ENCODE measurements at places on chromosomes 5 and 9. TPM values are rescaled to one million over a fixed set of nuclear protein-coding genes. Genes with fewer than 3 reads are reported as not detected.

DNA sequence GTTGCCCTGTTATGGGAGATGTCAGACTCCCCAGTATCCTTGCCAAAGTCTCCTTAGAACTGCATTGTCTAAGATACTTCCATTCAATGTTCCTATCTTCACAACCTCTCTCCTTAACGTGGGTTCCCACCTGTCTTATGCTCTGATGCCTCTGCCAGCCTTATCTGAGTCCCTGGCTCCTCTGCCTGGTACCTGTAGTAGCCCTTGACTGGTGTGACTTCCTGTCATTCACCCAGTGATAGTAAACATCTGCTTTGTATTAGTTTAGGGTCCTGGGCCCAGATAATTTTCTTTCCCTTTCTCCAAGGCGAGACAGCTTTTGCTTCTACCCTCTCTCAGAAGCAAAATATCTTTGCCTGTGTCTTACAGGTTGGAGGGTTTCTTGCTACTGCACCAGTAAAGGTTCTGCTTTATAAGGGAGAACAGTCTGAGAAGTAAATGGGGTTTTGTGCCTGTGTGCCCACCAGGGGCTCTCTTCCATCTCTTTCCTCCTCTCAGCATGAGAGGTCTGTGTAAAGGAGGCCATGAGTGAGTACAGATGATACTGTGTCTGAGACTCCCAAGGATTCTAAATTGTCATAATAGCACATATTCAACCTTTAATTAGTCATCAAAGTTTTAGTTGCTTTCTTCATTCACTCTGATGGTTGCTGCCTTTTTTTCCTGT is 220.8 kb downstream of the PRR16 start:
- no peak overlapping the region for H3K27ac ChIP-seq
- H3K4me3 ChIP-seq, result no peak overlapping the region
- H3K36me3 ChIP-seq, result no peaks in the 10 kb centered on the region
- H3K27me3 ChIP-seq, result no peaks in the 10 kb centered on the region

DNA sequence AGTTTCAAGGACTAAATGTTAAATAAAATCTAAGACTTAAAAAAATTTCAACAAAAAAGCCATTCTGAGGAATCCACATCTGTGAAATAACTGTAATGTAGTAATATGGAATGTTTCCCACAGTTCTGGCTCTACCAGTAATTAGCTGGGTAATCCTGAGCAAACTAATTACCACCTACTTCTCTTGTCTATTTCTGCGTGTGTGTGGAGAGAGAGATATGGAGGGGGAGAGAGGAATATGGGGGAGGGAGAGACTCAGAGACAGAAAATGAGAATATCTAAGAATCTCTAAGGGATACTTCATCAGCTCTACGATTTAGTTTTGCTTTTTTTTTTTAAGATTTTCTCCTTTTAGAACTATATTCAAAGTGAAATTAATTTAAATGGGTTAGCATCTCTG is 28.0 kb downstream of the TBCA start:
- H3K27ac ChIP-seq, result no peak overlapping the region
- H3K36me3 ChIP-seq, result no peaks in the 10 kb centered on the region
- no peaks in the 10 kb centered on the region for H3K4me1 ChIP-seq
- no peaks in the 10 kb centered on the region for H3K27me3 ChIP-seq

DNA sequence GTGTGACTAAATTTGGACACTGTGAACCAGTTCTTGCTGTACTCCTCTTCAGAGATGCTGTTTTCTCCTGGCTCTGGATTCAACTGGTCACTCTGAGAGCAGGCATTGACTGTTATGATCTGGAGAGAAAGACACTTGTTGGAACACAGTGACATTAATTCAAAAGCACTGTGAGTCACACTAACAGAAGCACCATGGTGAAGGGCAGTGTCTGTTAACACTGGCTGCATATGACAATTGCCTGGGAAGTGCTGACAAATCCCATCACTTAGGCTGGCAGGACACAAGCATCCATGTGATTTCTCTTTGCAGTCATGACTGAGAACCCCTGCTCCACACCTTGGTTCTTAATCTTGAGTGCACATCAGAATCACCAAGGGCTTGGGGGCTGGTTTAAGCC is 132.4 kb downstream of the TRPM6 start:
- H3K4me1 ChIP-seq, result no peaks in the 10 kb centered on the region
- no peaks in the 10 kb centered on the region for H3K27me3 ChIP-seq
- H3K36me3 ChIP-seq, result no peaks in the 10 kb centered on the region
- H3K4me3 ChIP-seq, result no peak overlapping the region

GRCh38 chr5:17346811-17347210 is 129.4 kb downstream of the BASP1 start:
- H3K4me1 ChIP-seq, result peaks cover 1% of the 10 kb centered on the region
- H3K36me3 ChIP-seq, result no peaks in the 10 kb centered on the region
- DNase-seq, result no peak
- H3K27me3 ChIP-seq, result no peaks in the 10 kb centered on the region

DNA sequence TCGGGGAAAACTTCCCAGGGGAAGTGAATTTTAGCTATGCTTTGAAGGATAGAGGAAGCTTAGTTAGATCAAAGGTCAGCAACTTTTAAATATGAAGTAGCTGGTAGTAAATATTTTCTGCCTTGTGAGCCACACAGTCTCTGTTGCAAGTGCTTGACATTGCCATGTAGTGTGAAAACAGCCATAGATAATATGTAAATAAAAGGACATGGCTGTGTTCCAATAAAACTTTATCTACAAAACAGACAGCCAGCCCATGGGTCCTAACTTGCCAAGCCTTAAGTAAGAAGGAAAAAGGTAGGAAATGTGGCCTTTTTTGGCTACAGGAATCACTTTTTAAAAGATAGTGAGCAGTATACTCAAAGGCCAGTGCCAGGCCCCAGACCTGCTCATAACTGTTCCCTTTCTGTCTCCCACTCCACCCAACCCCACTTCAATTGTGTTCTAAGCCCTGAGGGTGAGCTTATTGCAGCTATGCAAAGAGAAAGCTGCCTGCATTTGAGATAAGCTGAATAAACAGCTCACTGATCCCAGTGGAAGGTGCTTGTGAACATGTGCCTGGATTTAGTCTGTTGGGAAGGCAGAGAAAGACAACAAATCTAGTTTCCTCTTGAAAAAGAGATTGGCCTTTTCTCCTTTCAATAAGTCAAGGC is 113.0 kb upstream of the TRIM32 start:
- no peak overlapping the region for H3K27ac ChIP-seq
- H3K27me3 ChIP-seq, result no peaks in the 10 kb centered on the region
- DNase-seq, result no peak
- no peaks in the 10 kb centered on the region for H3K4me1 ChIP-seq
- H3K36me3 ChIP-seq, result no peaks in the 10 kb centered on the region

- no peak overlapping the region for H3K27ac ChIP-seq
- H3K4me3 ChIP-seq, result no peak overlapping the region
- H3K4me1 ChIP-seq, result no peaks in the 10 kb centered on the region
- DNase-seq, result no peak
These were observed 16.2 kb downstream of the ISOC1 start for GRCh38 chr5:129110742-129111141.

GRCh38 chr9:109780453-109781033 is 545 bp downstream of the PALM2AKAP2 start:
- peak overlapping the region; percentile 91 for H3K4me3 ChIP-seq
- no peaks in the 10 kb centered on the region for H3K27me3 ChIP-seq
- H3K27ac ChIP-seq, result peak overlapping the region; percentile 93

DNA sequence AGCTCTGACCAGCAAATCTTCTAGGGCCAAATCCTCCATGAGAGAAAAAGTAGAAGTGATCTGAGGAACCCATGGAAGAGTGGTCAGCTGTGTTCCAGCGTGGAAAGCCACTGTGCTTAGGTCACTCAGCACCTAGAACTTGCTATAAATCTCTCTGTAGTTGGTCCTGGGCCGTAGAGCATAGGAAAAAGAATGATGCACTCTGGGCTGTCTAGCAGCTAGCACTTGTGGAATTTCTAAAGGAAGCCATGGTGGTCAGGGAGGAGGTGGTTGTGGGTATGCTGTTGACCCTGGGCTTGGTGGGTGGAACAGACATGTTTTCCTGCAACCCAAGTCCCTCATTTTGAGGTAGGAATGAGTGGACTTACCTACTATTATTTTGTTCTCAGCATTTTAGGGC is 48.1 kb downstream of the GGTA1 start:
- H3K27me3 ChIP-seq, result no peaks in the 10 kb centered on the region
- H3K36me3 ChIP-seq, result peaks cover 19% of the 10 kb centered on the region
- peaks cover 40% of the 10 kb centered on the region for H3K4me1 ChIP-seq
- H3K4me3 ChIP-seq, result no peak overlapping the region
- no peak overlapping the region for H3K27ac ChIP-seq

DNA sequence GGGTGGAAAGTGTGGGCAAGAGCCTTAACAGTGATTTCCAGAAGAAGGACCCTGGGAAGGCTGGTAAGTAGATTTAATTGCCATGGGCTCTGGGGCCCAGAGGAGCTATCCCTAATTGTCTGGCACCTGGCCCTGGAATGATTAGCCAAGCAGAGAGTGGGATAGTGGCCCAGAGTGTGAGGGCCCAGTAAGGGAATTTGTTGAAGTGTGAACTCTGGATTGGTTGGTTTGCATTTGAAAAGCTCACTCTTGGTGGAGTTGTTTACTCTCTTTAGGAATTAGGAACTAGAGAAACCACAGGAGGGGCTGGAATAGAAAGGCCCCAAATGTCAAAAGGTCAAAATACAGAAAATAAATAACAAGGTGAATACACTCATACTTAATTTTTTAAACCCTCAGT is 207.1 kb downstream of the GABRG2 start:
- no peak overlapping the region for H3K27ac ChIP-seq
- H3K27me3 ChIP-seq, result no peaks in the 10 kb centered on the region
- H3K36me3 ChIP-seq, result no peaks in the 10 kb centered on the region

DNA sequence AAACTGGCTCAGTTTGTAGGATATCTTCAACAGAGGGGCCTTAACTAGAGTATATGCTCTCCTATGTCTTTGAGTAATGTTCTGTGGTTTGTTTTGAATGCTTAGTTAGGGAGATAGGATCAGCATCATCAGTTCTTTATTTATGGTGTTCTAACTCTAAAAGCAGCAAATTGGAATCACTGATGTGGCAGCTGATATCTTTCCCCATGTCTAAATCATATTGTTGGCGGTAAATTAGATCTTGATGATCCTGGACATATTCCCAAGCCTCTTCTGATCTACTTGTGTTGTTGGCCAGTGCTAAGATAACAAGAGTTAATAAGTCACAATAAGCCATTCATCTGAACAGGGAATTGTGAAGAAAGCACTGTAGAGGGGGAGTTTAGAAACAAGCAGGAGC is 332.4 kb upstream of the DAB2 start:
- H3K36me3 ChIP-seq, result no peaks in the 10 kb centered on the region
- no peaks in the 10 kb centered on the region for H3K27me3 ChIP-seq
- H3K4me3 ChIP-seq, result no peak overlapping the region

The TOR1A gene
- total RNA-seq, result 39.3 TPM

The C5orf52 gene
- total RNA-seq, result not detected

The PSIP1 gene
- total RNA-seq, result 68.2 TPM

The EQTN gene
- not detected for total RNA-seq
